Stimulated activated CD8-positive, alpha-beta memory T cell treated with anti-CD3 and anti-CD28 coated beads, Interleukin-7, amount 100 ng/mL, for 1 hour (primary cell): ENCODE measurements at places on chromosomes 12 and 14.

DNA sequence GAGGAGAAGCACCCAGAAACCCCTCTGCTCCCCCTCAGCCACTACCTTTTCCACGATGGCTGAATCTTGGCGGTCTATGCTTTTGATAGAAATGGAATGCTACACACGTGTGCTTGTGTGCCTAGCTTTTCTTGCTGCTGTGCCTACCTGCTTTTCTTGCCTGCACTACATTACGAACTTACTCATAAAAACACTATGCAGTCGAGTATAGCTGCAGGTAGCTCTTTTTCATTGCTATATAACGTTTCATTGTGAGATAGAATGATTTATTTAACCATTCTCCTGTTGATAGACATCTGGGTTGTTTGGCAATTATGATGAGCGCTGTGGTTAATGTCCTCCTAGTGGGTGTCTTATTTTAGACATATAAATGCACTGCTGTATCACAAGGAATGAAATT is 67.9 kb upstream of the NCOR2 start:
- no peak for DNase-seq

GRCh38 chr12:131831635-131832041 is 3.4 kb downstream of the MMP17 start:
- DNase-seq: no peak

GRCh38 chr12:131209082-131210070 is 255.7 kb downstream of the ADGRD1 start:
- DNase-seq: no peak

- DNase-seq: no peak
Measured at GRCh38 chr12:1474574-1475153, 119.7 kb downstream of the FBXL14 start.

DNA sequence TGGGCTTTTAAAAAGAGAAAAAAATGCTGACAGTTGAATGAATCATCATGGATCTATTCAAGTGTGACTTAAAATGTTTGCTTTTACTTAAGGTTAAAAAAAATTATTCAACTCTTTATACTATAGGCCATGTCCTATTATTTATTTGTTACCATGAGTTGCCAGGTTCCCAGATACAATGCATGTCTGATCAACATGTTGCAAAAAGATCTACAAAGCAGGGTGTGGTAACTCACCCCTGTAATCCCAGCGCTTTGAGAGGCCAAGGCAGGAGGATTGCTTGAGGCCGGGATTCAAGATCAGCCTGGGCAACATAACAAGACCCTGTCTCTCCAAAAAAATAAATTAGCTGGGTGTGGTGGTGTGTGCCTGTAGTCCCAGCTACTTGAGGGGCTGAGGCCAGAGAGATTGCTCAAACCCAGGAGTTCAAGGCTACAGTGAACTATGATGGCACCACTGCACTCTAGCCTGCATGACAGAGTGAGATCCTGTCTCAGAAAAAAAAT is 460.8 kb downstream of the BCAT1 start:
- DNase-seq: no peak

DNA sequence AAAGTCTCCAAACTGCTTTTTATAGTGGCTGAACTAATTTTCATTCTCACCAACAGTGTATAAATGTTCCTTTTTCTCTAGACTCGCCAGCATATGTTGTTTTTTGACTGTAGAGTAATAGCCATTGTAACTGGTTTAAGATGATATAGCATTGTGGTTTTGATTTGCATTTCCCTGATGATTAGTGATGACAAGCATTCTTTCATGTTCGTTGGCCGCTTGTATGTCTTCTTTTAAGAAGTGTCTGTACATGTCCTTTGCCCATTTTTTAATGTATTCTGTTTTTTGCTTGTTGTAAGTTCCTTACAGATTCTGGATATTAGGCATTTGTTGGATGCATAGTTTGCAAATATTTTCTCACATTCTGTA is 404.9 kb downstream of the FLRT2 start:
- DNase-seq: no peak

DNA sequence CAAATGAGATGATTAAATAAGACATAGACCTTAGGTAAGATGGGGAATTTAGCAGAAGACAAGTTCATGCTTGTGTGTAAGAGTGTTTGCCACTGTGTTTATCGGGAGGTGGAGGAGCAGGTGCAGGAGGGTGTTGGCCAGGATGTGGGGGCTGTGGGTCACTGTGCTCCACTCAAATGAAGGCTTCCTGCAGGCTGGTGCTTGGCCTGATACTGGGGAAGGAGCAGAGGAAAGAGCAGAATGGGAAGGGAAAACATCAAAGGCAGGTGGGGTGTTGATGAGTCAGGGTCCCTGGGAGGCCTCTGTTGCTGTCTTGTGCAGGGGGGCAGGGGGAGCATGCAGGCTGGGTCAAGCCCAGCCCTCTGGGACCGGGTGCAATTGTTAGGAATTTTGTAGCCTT is 126.5 kb downstream of the TSPAN9 start:
- DNase-seq: no peak

DNA sequence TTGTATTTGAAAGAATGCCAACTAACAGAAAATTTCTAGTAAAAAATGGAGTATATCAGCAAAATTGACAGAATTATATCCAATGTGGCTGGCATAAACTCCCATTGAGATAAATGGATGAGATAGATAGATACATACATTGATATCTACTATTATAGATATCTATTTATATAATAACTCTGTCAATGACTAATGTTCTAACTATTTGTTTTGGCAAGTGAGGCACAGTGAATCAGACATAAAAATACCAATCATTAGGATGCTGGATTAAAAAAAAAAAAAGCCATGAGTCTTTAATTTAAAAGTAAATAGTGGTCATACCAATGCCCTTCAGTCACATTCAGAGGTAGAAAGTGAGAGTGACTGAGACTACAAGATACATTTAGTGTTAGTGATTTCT is 33.7 kb upstream of the GLIPR1 start:
- no peak for DNase-seq

DNA sequence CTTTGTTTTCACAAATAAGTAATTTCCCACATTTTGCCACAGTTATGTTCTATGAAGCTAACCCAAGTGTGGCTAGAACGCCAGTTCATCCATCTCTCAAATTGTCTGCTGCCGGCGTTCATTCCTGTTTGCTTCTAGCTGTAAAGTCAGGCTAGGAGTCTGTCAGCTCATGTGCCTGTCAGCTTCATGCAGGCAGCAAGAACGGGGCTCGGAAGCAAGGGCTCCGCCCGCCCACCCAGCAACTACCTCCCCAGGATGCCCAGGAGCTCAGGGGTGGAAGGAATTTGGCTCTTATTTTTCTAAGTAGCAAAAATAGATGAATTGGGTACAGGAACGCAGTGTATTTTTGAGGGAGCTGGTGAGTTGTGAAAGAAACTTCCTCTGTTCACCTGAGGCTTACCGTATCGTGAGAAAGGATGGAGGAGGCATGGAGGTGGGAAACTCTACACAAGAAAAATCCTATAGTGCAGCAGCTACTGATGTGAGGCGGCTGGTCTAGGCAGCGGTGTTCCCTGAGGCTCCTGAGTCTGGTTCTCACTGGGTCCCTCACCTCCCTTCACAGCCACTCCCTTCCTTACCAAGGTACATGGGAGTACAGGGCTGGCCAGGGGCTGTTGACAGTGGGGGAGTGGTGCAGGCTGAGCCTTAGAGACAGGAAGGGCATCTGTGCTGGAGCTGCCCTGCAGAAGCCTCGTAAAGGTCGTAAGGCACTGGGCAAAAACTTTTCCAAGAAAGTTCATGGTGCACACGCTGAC is 54.5 kb upstream of the AMN start:
- no peak for DNase-seq

DNA sequence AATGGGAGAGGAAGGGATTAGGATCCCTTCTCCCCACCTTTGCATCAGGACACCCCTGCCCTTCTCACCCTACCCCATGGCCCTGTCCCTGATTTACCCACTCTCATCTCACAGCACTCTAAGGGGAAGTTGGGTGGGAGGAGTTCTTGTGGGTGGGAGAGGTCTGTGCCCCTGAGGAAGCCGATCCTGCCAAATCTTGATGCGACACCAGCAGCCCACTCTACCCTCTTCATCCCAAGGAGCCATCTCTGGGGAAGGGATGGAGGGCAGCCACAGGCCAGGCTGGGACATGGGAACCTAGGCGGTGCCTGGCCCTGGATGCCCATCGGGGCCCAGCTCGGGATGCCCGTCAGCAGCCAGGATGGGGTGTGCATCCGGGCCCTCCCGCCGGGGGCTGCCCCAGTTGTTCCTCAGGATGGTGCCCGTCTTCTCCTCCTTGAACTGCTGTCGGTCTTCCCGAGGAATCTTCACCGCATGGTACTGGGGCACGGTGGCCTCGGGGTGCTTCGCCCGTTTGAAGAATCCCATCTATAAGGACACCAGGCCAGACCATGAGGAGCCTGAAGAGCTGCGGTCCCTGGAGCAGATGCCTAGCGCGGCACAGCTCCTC is 22.8 kb downstream of the ITGA7 start:
- no peak for DNase-seq

GRCh38 chr12:82627799-82628198 is 58.9 kb upstream of the TMTC2 start:
- no peak for DNase-seq

DNA sequence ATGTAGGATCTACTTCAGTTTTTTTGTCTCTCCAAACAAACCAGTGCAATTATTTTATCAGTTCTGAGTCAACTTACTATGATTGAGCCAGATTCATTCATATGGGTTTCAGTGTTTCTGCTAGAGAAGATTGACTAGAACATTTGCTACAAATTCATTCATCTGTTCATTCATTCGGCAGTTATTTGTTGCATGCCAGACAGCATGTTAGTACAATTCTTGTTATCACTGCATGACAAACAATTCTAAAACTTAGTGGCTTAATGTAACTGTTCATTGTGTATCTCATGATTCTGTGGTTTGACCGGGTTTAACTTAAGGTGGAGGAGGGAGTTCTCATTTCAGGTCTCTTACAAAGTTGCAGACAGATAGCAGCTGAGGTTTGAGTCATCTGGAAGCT is 52.3 kb downstream of the POLR3B start:
- DNase-seq: no peak

DNA sequence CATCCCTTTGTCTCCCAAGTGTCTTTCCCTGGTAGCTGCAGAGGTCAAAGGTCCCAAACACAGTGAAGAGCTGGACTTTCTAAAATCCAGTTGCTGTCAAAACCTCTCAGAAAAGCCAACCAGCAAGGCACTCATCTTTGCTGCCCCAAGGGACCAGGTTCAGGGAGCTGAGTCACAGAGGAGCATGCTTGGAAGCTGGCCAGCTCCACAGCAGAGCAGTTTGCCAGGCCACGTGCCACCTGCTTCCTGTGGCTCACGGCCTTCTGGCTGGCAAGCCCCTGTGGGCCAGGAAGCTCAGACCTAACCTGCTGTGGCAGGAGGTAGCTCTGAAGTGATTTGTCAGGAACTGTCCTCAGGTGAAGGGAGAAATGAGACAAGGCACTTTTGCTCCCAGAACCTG is 3.6 kb downstream of the ISCU start:
- DNase-seq: peak; percentile 31

GRCh38 chr14:52781629-52782028 is 9.8 kb downstream of the GNPNAT1 start:
- DNase-seq: no peak

DNA sequence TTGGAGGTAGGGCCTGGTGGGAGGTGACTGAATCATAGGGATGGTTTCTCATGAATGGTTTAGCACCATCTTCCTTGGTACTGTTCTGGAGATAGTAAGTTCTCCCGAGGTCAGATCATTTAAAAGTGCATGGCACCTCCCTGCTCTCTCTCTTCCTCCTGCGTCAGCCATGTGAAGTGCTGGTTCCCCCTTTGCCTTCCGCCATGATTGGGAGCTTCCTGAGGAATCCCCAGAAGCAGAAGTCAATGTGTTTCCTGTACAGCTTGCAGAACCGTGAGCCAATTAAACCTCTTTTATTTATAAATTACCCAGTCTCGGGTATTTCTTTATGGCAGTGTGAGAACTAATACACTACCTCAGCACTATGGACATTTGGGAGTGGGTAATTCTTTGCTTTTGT is 4.8 kb upstream of the LGMN start:
- no peak for DNase-seq

DNA sequence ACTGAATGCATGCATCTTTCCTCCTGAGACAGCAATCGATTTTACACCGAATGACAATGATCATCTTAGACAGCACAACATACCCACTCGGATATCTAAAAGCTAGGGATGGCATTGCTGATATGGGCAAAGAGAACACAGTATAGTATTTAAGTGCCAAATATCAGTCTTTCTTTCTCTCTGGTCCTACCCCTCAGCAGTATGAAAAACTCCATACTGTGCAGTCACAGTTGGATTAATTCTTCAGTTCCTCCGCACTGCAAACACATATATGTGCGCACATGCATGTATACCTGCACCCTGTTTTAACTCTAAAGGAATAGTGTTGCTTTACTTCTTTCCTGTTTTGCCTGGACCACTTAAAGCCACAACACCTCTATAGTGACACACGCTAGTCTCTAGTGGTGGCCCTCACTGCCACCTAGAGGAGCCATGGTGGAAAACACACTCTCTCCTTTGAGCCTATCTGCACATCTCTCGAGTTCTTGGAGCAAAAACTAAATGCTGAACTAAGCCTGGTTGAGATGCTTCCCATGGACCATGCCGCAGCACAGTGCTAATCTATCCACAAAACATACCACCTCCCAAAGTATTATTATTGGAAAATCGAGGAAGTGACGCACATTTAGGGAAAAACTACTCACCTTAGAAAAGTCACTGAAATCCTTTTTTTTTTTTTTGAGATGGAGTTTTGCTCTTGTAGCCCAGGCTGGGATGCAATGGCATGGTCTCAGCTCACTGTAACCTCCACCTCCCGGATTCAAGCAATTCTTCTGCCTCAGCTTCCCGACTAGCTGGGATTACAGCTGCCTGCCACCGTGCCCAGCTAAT is 11.9 kb downstream of the TMEM52B start:
- no peak for DNase-seq

DNA sequence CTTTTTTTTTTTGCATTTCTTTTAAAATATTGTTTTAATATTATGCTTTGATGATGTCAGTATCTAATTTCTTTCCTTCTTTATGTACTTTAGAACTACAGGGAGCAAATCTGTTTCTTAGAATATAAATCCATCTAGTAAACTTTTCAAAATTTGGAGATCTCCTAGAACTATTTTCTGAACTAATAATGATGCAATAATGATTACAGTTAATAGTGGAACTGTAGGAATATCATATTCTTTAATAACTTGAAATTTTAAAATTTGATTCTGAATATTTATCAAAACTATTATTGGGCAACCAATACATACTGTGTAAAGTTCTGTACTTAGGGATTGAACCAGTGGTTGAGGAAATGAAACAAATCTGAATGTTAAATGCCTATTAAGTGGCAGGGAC is 23.1 kb upstream of the PMCH start:
- DNase-seq: no peak

DNA sequence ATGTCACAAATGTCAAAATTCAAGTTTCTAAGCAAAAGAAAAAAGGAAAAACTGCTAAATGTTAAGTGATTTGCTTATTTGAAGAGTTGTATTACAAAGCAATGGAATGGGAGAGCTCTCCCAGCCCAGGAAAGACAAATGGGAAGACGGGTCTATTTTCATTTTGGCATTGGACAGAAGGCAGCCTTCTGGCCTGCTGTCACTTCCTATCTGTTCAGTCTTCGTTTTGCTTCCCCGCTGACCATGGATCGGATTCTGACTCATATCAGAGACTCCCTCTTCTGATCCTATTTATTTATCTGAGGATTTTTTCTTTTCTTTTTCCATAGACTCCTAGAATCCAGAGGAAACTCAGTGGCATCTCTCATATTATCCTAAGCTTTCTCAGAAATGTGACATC is 634.9 kb downstream of the DIO2 start:
- DNase-seq: no peak

GRCh38 chr14:64844272-64844671 is 35.4 kb downstream of the SPTB start:
- DNase-seq: no peak

GRCh38 chr12:33304176-33304575 is 135.4 kb downstream of the SYT10 start:
- no peak for DNase-seq

- DNase-seq: no peak
Measured at GRCh38 chr14:67276131-67276530, 34.9 kb downstream of the PALS1 start.
